Skin of body (tissue), 3 donors: ENCODE measurements at places on chromosomes 6 and 20.

DNA sequence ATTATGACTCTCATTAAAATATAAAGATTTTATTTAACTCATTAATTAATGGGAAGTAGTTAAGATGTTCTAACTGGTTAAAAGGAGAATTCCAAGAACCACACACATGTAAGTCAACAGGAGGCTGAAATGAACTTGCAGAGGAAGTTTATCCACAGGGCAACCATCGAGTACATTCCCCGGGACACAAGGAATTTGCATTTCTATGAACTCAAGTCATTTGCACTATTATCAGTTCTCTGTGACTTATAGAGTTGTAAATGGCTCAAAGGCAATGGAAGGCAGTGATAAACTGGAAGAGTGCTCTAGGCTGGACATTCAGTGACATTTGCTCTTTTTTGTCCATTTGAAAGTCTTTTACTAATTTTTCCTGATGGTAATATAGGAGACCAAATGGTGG, 97.4 kb downstream of the SNX5 start:
- no peak for DNase-seq

DNA sequence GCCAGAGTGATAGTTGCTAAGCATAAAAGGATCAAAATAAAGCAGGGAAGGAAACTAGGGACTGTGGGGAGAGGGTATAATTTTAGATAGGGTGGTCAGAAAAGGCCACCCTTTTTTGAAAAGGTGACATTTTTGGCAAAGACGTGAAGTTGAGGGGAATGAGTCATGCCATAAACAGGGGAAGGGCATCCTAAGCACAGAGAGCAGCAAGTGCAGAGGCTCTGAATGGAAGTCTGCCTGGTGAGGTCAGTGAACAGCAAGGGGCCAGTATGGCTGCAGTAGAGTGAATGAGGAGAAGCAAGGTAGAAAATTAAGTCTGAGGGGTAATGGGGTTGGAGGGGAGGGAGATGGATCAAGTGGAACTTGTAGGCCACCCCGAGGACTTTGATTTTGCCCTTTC, 2.4 kb downstream of the KLC4 start:
- no peak for DNase-seq

- no peak for DNase-seq
Measured at GRCh38 chr6:52395969-52396368, 24.2 kb upstream of the EFHC1 start.

GRCh38 chr6:145865175-145865574, 50.6 kb upstream of the FBXO30 start:
- no peak for DNase-seq

DNA sequence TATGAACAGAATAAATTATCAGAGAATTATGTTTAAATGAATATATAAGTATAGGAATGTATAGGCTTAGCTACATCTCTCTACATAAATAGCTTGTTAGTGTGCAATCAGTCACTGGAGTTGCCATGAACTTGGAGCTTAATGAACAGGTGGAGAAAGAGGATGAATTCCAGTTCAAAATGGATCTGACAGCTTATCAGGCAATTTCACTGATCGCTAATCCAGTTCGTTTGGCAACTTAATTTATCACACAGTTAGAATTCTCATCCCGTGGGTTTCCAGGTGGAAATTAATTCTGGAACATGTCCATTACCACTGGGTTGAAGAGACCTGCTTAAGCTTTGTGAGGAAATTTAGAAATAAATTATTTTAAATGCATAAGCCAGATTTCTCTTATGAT, 118.1 kb downstream of the MACROD2 start:
- DNase-seq = no peak

DNA sequence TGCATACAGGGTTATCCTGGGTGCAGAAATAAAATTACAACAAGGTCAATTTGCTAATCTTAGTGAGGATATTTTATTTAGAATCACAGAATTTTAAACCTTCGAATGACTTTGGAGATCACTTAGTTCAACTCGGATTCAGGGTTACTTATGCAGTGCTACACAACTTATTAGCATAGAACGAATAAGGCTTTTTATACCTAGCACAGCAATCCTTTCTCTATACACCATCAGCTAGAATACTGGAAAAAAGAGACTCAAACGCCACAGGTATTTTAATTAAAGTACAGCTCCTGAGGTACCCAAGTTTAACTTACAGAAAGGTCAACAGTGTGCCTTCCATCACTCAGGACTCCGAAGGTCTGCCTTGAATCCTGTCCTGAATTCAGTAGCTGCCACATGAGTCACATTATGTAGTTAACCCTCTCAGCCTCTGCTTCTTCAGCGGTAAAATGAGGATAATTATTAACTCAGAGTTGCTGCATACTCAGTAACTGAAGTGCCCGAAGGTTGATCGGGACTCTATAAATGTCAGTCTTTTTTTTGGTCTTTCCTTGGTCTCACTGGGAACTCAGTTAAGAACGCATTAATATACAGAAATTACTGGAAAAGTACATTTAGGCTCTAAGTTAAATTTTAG, 6.0 kb upstream of the QKI start:
- no peak for DNase-seq

DNA sequence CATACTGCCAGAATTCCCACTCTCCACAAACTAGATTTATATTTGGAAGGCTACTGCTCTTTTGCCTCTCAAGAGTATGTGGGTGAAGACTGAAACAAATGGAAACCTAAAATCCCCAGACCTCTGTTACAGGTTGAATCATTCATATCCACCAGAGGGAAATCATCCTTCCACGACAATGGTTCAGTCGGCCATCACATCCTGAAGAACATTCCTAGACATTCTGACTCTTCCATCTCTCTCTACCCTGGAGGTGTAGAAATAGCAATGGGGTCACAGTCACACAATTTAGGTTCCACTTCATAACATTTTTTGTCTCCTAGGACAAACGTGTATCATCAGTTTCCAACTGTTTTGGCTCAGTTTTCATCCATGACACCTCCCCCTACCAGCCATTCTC, 8.6 kb downstream of the GPX5 start:
- no peak for DNase-seq

DNA sequence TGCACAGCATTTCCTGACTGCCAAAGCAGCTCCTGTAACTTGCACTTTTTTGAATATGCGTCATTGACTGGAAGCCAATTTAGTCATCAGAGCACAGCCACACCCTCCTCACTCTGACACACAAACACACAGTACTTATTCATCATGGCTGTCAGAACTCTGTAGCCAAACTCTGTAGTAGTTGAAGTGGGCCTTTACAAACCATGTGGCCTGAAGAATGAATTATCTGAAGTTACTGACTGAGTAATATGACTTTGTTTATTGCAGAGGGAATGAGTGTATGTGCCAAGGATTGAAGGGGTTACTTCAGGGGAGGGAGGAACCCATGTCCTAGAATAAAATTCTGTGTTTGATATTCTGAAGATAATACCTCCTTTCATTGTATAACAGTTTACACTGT, 102.7 kb downstream of the FIG4 start:
- peak; percentile 38 for DNase-seq

- no peak for DNase-seq
Measured at GRCh38 chr6:139126931-139127330, 7.9 kb upstream of the HECA start.

- DNase-seq = no peak
Measured at GRCh38 chr6:35310265-35310831, 12.7 kb downstream of the DEF6 start.

GRCh38 chr6:48560408-48560807, 449.4 kb upstream of the PTCHD4 start:
- DNase-seq = no peak

DNA sequence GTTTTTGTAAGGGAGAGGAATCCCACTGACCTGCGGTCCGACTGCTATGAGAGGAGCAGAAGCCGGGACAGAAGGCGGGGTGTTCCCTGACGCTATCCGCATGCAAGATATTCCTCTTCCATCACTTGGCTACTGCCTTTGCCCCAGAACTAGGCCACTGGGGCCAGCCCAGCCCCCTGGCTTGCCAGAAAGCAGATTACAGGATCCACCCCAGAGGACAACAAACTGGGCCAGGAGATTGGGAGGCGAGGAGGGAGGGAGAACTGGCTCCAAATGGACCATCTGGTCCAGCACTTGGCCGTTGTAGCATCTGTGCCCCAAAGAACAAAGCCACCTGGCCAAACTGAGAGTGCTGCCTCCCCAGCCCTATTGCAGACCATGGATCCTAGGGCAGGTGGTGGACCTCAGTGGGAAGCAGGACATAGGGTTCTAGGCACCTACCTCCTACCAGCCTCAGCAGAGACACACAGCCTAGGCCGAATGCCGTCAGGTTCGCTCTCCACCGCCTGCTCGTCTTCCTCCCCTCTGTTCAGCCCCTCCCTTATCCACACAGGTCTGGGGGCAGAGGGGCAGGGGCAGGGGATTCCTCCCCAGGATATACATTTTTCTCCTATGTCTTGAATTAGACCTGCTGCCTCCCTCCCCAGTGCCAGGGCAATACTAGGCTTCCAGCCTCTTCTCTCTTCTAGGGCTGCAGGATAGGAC, 4.0 kb downstream of the MDGA1 start:
- DNase-seq = no peak

- DNase-seq = no peak
Measured at GRCh38 chr20:50389438-50389807, 120.8 kb upstream of the PTPN1 start.

GRCh38 chr6:144714021-144714712, 429.0 kb downstream of the UTRN start:
- no peak for DNase-seq

DNA sequence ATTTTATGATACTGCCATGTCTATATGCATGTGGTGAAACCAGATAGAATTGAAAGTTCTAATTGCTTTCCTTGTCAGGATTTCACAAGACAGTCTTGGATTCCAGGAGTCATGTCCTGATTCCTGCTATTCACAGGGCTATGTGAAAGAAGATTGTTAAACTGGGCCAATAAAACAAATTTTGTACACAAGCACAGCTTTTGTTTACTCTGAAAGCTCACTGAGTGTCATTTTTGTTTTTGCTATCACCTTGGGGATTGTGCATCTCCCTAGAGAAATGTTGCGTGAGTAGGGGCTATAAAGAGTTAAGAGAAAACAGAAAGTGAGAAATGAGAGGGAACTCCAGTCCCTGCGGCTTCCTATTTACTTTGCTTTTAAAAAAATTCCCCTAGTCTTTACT, 627.5 kb downstream of the PKHD1 start:
- no peak for DNase-seq
